ENCODE measurements at places on chromosomes 7 and 10.

- DNase-seq: no peak
These were observed 160.9 kb downstream of the REEP3 start for GRCh38 chr10:63681993-63682697.

GRCh38 chr10:116049158-116049973 lies 223.6 kb downstream of the GFRA1 start:
- DNase-seq: no peak

DNA sequence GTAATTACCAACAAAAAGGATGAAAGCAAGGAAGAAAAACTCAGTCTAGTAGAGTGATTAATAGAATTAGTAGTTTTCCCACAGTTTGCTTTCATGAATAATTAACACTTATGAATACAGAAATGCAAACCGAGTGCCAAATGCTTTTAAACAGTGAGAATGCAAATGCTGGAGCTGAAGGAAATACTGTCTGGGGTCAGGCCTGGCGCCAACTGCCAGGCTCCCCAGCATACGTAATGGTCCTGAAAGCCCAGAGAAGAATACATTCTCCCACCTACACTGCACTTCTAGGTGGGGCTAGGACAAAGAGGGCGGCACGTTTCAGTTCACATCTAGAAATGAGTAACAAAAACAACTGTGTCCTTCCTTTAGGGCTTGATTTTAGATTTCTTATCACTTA lies 30.0 kb downstream of the GLUD1 start:
- no peak for DNase-seq

DNA sequence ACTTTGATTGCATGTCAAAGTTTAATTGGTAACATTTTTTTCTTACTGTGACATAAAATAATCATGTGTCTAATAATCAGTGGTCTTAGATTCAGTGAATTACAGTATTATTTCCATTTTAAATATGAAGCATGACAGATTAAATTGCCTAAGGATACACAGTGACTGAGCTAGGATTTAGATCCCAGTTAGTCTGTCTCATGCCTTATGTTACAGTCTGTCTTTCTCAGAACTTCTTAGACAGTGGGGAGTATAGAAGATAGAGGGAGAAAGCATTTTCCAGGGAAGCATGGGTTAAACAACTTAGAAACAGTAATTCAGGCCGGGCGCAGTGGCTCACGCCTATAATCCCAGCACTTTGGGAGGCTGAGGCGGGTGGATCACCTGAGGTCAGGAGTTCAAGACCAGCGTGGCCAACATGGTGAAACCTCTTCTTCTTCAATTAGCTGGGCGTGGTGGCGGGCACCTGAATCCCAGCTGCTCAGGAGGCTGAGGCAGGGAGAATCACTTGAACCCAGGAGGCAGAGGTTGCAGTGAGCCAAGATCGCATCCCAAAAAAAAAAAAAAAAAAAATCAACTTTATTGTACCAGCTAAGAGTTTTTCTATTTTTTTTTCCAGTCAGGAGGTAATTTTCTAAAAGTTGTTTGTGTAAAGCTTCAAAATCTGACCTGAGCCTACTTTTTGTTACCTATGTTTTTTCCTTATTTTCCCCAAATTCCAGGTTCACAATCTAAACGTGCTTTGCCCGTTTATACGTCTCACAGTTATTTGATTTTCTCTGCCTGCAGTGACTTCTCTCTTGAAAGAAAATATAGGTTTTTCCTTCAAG lies 3.3 kb downstream of the CASD1 start:
- DNase-seq: no peak

DNA sequence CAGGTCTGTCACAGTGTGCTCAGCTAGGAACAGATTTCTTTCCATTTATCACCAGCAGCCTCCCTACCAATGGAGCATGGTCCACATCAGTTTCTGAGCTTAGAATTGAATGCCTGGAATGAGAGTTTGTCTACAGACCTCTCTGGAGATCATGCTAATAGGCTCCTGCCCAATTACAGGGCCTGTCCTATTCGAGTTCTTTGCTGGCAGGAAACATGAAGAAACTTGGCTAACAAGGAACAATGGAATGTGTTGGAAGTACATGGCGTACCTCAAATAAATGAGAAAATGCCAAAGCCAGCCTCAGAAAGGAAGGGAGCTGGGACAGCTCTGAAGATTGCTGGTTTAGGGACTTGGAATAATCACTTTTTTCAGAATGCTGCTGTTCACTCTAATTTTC lies 186.0 kb upstream of the AKR1E2 start:
- no peak for DNase-seq

DNA sequence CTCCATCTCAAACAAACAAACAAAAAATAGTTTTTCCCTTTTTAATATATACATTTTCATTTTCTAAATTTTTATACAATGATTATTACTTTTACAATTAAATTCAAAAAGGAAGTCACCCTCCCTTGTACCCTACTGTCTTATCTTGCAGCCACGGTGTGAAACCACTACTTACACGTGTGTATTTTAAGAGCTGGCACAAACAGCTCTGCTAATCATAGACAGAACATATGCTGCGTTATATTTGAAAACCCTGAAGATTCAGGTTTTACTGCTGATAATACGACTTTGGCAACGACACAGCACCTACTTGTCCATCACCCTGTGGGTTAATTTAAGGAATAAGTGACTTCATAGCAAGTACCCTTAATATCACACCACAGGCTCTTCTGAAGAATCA lies 991 bp downstream of the ANKRD61 start:
- no peak for DNase-seq

- no peak for DNase-seq
These were observed 5.6 kb downstream of the UROS start for GRCh38 chr10:125817337-125817946.

DNA sequence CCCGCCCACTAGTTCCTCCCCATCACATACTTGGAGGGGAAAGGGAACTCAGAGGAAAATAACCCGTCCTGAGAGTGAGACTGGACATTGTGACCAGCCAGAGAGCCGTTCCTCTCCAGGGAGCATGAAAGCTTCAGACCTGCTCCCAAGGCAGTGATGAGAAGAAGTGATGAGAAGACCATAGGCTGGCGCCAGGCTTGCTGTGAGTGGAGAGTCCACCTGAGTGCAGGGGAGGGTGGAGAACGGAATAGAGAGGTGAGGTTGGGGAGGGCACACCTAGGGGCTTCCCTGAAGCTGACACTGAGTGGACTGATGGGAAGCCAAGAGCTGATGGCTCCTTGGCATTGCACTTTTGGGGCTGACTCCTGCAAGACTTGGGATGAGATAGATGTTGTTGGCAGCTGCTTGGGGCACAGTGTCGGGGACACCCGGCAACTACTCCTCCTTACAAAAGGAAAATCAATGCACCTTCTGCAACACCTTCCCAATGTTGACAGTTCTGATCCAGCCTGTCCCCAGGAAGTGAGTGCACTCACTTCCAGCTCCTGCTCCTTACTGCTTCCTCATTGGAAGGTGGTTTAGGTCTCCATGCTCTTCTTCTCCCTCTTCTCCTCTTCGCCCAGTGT lies 79.4 kb downstream of the EMX2 start:
- DNase-seq: no peak

DNA sequence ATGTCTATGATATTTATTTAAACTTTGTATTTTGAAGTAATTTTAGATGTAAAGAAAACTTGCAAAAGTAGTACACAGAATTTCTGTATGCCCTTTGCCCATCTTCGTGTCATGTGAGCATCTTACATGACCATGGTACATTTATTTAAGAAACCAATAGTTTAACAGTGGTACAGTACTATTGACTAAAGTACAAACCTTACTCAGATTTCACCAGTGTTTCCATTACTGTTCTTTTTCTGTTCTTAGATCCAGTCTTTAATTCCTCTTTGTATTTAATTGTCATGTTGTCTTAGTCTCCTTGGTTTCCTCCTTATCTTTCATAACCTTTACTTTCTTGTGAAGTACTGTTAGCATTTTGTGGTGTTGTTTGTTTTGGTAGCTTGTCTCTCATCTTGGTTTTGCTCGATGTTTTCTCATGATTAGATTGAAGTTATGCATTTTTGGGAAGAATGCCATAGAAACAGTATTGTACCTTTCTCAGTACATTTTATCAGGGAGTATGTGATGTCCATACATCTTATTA lies 24.1 kb downstream of the TAX1BP1 start:
- DNase-seq: no peak

DNA sequence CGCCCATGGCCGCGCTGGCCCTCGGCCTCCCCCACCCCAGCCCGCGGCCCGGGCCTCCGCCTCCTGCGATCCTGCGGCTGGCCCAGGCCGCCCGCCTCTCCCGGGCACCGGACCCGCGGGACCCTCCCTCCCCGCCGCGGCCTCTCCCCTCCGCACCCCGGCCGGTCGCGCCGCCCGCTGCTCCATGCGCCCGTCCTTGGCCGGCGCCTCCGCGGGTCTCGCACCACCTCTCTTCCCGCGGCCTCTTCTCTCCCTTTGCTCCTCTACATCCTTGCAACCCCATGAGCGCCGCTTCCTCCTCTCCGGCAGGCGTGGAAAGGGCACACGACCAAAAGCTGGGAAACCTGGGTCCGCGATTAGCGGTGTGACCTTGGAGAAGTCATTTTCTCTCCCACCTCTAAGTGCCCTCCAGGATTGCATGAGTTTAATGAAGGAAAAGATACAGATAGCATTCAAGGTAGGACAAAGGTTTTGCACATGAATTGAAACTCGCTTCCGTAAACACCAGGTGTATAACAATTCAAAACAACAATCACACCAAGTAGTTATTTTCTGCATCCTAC lies 448 bp upstream of the SRPK2 start:
- no peak for DNase-seq

DNA sequence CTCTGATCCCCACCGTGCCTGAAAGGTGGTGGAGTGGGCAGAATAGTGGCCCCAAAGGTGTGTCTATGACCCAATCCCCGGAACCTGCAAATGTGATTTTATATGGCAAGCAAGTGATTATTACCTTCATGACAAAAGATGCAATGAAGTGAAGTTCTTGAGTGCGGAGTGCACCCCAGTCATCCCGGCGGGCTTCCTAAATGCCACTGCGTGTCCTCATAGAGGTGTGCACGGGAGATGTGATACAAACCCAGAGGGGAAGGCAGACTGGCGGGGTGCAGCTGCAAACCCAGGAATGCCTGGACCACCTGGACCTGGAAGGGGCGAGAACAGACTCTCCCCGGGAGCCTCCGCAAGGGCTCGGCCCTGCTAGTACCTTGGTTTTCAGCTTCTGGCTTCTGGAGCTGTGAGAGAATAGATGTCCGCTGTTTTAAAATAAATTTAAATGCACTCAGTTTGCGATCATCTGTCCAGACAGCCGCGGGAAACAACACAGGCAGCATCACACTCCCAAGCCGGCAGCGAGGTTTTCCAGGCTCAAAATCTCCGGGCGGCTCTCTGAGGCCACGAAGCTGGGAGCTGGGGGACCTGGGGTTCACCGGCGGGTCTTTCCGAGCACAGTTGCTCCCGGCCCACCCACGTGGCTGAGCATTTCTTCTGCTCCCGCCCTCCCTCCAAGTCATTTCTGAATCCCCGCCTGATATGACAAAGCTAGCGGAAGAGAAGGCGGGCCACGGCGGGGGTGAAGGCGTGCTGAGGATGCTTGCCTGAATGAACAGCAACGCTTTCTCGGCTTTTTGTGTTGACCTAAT lies 50.4 kb upstream of the EBF3 start:
- DNase-seq: no peak

GRCh38 chr7:10245406-10245805 lies 728.3 kb upstream of the PHF14 start:
- no peak for DNase-seq

GRCh38 chr7:42511027-42511426 lies 274.0 kb upstream of the GLI3 start:
- DNase-seq: no peak

GRCh38 chr7:156898938-156899337 lies 6.0 kb upstream of the LMBR1 start:
- DNase-seq: no peak

All from stimulated activated CD8-positive, alpha-beta memory T cell treated with anti-CD3 and anti-CD28 coated beads, Interleukin-4, amount 100 ng/mL, for 4 hours (primary cell).